Glomerular endothelial cell (primary cell): ENCODE measurements at places on chromosomes 13 and 19.

DNA sequence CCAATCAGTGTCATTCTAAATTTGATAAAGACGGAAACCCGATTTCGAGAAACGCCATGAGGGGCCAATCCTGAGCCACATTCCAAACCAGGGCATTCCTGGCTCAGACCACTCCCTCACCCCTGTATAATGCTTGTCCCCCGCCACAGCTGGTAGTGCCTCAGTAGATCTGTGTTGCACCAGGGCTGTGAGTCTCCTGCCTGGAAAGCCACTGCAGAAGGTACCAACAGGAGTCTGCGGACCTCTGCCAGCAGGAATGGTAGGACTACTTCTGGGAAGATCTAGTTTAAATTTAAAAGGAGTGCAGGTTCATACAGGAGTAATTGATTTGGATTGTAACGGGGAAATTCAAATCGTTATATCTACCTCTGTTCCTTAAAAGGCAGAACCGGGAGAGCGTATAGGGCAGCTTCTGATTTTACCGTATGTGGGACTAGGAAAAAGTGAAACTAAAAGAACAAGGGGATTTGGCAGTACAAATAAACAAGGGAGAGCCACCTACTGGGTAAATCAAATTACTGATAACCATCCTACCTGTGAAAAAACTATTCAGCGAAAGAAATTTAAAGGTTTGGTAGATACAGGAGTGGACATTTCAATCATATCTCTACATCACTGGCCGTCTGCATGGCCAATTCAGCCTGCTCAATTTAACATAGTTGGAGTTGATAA is 20.8 kb upstream of the ZNF266 start:
- no peak for DNase-seq

GRCh38 chr13:91405240-91405639 is 6.8 kb downstream of the GPC5 start:
- DNase-seq = no peak

GRCh38 chr19:661427-662196 is 1.4 kb downstream of the RNF126 start:
- no peak for DNase-seq

GRCh38 chr19:56740501-56740900 is 68.9 kb upstream of the ZNF835 start:
- DNase-seq = no peak

DNA sequence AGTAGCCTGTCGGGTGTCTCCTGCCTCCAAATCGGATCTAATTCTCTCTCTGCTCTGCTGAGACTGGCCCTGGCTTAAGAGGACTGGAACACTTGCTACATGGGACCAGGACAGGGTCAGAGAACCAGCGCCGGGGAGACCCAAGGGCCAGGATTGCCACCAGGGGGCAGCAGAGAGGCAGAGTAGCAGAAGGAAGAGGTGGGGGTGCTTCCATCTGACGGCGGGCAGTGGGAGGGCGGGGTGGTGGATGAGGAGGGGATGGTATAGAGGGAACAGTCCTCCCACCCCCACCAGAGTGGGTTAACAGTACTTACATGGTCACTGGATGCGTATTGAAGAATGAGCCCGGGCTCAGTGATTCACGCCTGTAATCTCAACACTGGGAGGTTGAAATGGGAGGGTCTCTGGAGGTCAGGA is 11.9 kb downstream of the SELENOW start:
- DNase-seq = no peak

- no peak for DNase-seq
These were observed 224.2 kb upstream of the STARD13 start for GRCh38 chr13:33509642-33510229.
